ENCODE measurements at places on chromosomes 1 and 21.
A peak's percentile ranks its signal among the peaks of the same experiment; 100 is the strongest.

GRCh38 chr1:3702528-3702927 is 49.7 kb upstream of the CCDC27 start:
- no peak for DNase-seq

GRCh38 chr1:47565092-47565491 is 127.2 kb downstream of the FOXD2 start:
- DNase-seq, result no peak

DNA sequence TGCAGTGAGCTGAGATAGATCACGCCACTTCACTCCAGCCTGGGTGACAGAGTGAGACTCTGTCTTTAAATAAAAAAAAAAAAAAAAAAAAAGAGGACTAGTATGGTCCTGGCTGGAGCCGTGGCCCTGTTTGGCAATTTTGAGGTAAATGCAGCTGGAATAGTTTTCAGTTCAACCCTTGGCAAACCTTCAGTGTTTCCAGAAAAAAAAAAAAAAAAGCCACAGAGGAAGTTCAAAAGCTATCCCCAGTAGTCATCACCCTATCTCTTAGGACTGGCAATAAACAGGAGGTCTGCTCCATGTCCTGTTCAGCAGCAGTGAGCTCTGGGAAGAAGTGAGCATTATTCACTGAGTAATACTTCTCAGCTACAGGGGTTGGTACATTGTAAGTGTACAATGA is 56.8 kb upstream of the ERRFI1 start:
- no peak for DNase-seq

- DNase-seq, result no peak
These were observed 694 bp downstream of the MEAF6 start for GRCh38 chr1:37513795-37514349.

GRCh38 chr1:215052256-215053015 is 30.1 kb upstream of the KCNK2 start:
- no peak for DNase-seq

DNA sequence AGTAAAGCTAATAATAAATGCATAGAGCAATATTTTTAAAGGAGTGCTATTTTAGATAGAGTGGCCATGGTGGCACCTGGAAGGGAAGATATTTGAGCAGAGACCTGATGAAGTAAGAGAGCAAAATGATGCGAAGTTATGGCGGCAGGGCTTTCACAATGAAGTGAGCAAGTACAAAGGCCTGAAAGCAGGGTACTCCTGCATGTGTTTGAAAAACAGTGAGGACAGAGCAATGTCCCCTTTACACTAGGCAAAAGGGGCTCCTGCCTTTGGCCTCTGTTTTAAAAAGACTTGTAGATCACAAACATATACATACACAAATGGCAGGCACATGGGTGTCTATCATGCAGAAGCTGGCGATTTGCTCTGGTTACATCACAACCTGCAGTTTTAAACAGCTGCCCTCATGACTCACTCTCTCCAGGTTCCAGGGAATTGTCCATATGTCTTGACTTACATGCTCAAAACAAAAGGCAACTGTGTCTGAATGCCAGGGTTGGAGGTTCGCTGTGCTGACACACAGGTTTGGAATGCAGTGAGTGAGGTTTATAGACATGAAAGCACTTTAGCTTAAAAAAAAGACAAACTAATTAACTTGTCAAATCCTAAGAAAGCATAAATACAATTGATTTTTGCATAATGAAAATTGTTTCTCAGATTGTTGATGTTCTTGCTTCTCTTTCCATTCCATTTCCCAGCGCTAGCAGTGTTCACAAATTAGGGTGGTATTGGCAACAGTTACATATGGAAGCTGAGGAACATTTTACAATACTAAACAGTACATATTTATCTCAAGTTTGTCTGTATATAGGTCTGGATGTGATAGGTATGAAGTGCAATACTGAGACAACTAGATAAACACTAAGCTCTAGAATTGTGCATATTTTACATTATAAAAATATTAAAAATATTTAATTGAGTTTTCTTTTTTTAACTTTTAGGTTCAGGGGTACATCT is 313.9 kb downstream of the BARHL2 start:
- DNase-seq, result no peak

DNA sequence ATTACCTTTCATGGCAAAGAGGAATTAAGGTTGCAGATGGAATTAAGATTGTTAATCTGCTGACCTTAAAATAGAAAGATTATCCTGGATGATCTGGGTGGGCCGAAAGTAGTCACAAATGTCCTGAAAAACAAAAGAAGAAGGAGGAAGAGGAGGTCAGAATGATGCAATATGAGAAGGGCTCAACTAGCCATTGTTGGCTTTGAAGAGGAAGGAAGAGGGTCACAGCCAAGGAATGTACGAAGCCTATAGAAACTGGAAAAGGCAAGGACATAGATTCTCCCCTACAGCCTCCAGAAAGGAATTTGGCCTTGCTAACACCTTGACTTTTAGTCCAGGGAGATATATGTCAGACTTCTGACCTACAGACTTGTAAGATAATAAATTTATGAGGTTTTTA is 39.4 kb upstream of the FMOD start:
- no peak for DNase-seq

DNA sequence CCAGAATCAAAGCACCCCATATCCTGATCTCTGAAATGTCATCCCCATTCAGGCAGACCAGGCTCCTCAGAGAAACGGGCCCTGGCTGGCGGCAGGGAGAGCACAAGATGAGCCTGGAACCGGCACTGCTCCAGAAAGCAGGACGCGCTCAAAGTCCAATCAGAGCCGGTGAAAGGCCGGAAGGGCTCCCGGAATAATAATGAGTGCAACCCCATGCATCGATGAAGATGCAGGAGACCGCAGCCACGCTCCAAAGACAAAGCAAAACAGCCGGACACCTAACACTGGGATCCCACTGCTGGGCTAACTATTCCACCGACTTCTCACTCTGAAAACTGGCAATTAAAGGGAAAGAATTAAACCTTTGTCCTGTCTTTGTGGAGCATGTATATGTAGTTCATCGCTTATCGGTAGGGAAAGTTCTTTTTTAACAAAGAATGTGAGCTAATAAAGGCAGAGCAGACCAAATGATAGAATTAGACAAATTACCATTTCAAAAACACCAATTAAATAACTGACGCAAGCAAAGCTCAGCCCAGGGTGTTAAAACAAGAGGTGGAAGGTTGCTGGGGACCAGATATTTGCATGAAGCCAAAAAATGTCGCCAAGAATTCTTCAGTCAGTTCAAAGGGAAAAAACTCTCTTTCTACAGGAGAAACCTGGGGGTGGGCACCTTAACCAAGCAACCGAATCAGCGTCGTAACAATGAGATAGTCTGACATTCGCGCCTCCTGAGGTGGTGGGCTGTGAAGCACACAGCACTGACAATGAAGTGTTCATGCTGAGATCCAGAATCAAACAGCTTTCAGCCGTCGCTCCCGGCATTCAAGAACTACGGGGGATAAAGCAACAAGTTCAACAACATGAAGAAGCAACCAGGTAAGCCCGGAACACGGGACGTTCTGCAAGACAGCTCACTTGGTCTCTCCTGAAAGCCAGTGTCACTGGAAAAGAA is 95.2 kb downstream of the NPHP4 start:
- DNase-seq, result no peak

DNA sequence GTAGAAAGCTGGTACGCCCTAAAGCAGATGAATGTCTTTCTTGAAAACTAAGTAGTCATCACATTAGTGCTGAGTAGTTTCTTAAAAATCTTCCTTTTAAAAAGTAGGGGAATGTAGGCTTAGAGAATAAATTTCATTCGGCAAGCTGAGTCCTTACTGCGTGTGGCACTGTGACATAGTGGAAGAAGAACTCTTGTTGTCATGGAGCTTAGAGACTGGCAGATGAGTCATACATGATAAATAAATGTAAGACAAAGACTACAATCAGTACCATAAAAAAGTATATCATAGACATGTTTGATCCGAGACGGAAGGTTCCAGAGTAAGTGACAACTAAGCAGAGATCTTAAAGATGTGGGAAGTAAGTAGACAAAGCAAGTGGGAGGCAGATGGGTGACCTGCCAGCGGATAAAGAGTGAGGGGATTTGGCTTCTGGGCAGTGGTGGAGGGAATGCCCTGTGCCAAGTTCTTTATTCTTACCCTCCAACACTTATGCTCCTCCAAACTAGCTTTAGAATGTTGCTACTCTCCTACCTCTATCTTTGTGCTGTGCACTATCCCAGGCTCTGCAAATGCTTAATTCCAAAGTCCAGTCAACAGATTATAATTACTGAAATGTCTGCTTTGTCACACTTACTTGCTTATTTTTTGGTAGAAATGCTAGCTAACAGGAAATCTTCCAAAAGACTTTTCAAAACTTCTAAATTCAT is 608.5 kb upstream of the USP24 start:
- DNase-seq, result no peak

DNA sequence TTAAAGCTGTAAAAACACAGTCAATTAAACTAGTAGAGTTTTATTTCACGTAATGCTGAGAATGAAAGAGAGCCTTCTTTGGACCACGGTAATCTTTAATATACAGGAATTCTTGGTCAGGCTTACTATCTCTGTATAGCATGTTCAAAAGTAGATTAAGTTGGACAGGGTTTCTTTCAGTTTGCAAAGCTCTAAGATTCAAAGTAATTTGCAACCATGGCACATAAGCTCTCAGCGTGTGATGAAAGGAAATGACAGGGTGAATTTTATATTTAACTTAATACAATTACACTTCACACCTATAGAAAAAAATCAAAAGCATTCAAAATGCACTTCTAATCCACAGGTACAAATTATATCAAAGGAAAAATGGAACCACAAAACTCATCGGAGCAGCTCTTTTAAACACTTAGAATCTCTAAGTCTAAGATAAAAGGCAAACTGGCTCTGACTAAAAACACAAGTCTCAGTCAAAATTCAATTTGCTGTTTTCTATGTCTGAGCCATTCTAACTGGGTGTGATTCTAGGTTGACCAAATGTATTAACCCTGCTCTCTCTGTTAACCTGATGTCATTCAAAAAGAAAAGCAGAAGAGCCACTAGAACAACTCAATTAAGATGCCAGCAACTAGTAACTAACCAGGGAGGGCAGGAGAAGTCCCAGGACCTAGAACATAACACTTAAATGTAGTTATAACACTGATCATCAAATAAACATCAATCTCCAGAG is 147.7 kb downstream of the RERE start:
- no peak for DNase-seq

GRCh38 chr1:170067253-170067819 is 7.2 kb downstream of the KIFAP3 start:
- no peak for DNase-seq

GRCh38 chr1:177092001-177092400 is 72.5 kb downstream of the ASTN1 start:
- no peak for DNase-seq

DNA sequence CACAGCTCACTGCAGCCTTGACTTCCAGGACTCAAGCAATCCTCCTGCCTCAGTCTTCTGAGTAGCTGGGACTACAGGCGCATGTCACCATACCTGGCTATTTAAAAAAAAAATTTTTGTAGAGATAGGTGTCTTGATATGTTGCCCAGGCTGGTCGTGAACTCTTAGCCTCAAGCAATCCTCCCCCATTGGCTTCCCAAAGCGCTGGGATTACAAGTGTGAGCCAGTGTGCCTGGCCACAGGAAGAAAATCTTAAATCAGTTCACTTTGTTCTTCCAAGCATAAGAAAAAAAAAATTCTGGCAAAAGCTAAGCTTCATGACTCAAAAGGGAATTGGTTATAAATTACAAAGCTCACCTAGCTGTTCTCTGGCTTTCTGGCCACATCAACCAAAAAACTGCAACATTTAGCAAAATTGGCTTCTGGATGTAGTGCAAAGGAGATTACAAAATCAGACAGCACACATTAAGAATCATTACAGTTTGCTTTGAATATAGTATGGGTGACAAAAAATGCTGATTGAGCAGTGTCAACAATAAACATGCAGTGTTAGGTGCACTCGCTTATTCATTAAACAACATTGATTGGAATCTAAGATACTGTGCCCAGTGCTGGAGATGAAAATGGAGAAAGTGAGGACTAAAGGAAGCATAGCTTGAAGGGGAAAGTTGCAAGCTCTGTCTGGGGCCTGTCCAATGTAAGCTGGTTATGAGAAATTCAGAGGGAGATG is 76.7 kb downstream of the KCTD3 start:
- DNase-seq, result no peak

DNA sequence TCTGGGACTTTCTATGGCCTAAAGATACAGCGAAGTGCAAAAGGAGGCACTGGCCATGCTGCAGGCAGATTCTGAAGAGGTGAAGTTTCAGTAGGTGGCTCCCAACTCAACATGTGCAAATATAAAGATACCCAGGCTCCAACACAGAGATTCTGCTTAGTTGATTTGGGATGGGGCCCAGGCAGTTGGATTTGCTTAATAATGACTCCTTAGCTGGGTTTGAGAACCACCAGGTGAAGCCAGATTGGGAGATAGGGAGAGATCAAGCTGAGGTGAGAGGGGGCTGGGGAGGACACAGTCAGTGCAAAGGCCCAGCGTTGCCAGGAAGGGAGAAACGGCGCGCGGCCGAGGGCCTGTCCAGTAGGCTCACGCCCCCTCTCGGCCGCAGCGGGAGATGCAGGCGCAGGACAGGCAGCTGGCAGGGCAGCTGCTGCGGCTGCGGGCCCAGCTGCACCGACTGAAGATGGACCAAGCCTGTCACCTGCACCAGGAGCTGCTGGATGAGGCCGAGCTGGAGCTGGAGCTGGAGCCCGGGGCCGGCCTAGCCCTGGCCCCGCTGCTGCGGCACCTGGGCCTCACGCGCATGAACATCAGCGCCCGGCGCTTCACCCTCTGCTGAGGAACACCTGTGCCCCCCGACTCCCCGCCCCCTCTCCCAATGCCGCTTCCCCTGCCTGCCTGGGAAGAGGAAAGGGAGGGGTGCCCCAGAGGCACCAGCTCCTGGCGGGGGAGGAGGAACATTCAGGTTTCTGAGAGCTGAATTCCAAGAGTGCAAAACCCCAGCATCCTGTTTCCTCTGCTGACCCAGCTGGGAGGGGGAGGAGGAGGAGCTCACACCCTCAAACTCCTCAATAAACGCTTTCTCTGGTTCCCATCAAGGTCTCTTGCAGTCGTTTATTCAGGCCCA is 1.2 kb downstream of the FAM167B start:
- peak; percentile 28 for DNase-seq

- no peak for DNase-seq
These were observed 10.4 kb downstream of the JUN start for GRCh38 chr1:58773406-58773840.

- no peak for DNase-seq
These were observed 1105.0 kb downstream of the PLA2G4A start for GRCh38 chr1:187933562-187934419.

DNA sequence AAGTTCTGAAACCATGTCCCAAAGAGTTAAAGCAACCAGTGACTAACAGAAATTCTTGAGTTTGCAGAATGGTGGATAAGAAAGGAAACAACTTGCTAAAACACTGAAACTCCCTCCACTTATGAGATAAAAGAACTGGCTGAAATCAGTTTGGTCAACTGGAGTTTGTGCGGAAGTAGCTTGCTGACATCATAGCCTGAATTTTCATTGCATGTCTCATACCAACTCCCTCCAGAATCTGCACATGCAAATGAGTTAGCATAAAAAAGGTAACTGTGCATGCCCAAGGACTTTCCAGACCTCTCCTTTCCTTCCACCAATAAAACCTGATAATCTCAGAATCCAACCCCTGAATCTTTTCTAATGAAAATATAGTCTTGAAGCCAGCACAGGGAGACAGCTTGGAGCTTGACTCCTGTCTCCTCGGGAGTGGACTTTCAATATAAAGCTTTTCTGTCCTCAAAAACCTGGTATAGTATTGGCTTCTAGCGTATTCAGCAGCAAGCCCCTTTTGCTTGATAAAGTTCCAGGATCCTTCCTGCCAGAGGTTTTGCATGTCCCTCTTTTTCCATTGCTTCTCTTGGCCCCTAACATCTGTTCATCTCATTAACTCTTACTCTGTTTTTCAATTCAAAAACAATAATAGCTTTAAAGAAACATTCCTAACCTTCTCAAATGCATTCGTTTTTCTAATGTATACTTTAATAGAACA is 785.8 kb upstream of the ADGRL4 start:
- DNase-seq, result no peak

Data from esophagus squamous epithelium (tissue), 5 donors.